Activated T-cell treated with anti-CD3 and anti-CD28 coated beads, Interleukin-2, amount 50 U/mL, for 72 hours (primary cell): ENCODE measurements at places on chromosomes 4 and X. TPM values are rescaled to one million over a fixed set of nuclear protein-coding genes. Genes with fewer than 3 reads are reported as not detected.

PPEF1 gene
- 0.97 TPM for total RNA-seq

ALPK1 gene
- total RNA-seq: 64.7 TPM

STBD1 gene
- not detected for total RNA-seq

GYG2 gene
- total RNA-seq: not detected

ERAS gene
- not detected for total RNA-seq

- H3K4me1 ChIP-seq: no peaks in the 10 kb centered on the region
- no peak for DNase-seq
- H3K27me3 ChIP-seq: peaks cover 27% of the 10 kb centered on the region
- no peak overlapping the region for H3K4me3 ChIP-seq
- H3K27ac ChIP-seq: no peak overlapping the region
Measured at GRCh38 chrX:119186763-119187162, 49.3 kb upstream of the PGRMC1 start.

- no peaks in the 10 kb centered on the region for H3K36me3 ChIP-seq
- no peaks in the 10 kb centered on the region for H3K27me3 ChIP-seq
- DNase-seq: no peak
Measured at GRCh38 chr4:57331959-57332358, 221.8 kb upstream of the IGFBP7 start.

GRCh38 chrX:46587753-46588171 is 14.2 kb downstream of the CHST7 start:
- peaks cover 35% of the 10 kb centered on the region for H3K4me1 ChIP-seq
- H3K27ac ChIP-seq: peak overlapping the region; percentile 85
- no peak for DNase-seq
- H3K4me3 ChIP-seq: peak overlapping the region; percentile 71

GRCh38 chrX:129640737-129641136 is 14.0 kb downstream of the APLN start:
- H3K27me3 ChIP-seq: peaks cover 40% of the 10 kb centered on the region
- H3K4me1 ChIP-seq: peaks cover 11% of the 10 kb centered on the region
- no peak for DNase-seq
- no peak overlapping the region for H3K4me3 ChIP-seq
- no peak overlapping the region for H3K27ac ChIP-seq

GRCh38 chr4:15907430-15907829 is 31.1 kb downstream of the FGFBP1 start:
- H3K27ac ChIP-seq: no peak overlapping the region
- no peaks in the 10 kb centered on the region for H3K36me3 ChIP-seq
- H3K27me3 ChIP-seq: peaks cover 36% of the 10 kb centered on the region
- no peak overlapping the region for H3K4me3 ChIP-seq

DNA sequence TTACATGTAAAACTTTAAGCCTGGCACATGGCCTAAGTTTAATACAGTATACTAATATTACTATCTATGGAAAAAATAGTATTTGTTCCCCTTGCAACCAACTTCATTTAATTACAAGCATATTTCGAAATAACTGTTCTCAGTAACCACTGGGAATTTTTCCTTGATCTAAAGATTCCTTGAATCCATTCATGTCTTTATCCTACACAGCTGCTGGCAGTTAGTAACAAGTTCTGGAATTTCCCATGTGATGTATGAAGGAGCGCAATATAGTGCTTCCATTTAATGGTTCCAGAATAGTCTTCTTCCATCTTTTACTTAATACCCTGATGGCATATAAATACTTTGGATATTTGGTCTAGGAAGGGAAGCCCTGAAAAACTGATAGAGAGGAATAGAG is 136.5 kb downstream of the AASDH start:
- no peak overlapping the region for H3K4me3 ChIP-seq
- no peaks in the 10 kb centered on the region for H3K36me3 ChIP-seq
- H3K4me1 ChIP-seq: no peaks in the 10 kb centered on the region
- H3K27ac ChIP-seq: no peak overlapping the region
- DNase-seq: no peak

DNA sequence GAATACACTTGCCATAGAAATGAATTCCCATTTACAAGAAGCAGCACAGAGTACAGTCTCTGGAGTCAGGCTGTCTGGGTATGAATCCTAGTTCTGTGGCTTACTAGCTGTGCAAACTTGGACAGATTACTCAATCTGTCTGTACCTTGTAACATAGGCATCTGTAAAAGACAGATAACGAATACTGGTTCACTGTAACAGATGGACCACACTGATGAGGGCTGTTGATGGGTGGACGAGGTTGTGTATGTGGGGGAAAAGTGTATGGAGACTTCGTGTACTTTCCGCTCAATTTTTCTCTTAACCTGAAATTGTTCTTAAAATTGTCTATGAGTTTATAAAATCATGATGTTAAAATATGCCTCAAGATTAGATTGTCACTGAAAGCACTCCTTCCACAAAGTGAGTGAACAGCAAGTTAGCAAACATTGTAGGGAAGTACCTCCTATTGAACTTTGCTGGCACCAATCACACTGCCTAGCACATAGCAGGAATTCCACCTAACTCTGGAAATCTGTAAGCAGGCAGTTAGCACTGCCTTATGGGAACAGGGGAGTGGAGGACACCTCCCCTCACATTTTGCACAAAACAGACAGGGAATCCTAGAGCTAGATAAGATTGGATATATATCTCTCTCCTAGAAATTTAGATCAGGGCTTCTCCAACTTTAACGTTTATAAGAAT is 6.5 kb upstream of the EXOSC9 start:
- H3K4me3 ChIP-seq: no peak overlapping the region
- H3K27ac ChIP-seq: no peak overlapping the region
- H3K27me3 ChIP-seq: peaks cover 10% of the 10 kb centered on the region
- peaks cover 28% of the 10 kb centered on the region for H3K4me1 ChIP-seq
- DNase-seq: no peak

- no peaks in the 10 kb centered on the region for H3K36me3 ChIP-seq
- no peaks in the 10 kb centered on the region for H3K4me1 ChIP-seq
- DNase-seq: no peak
- no peak overlapping the region for H3K27ac ChIP-seq
Measured at GRCh38 chr4:128220286-128221235, 67.1 kb downstream of the PGRMC2 start.

DNA sequence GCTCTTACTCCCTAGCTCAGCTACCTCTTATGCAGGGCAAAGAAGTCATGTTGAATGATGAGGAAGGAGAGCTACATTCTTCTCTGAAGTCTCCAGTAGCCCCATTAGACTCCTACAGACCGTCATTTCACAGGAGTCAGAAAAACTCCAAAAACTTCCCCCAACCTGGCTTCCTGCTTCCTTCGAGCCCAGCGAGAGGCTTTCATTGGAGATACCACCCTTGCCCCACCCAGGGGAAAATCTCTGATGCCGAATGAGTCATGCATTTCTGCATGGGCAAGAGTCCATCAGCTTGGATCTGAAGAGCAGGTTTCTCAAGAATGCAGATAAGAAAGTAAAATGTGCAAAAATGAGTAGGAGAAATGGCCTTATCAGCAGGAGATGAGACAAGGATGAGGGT is 53.0 kb downstream of the ARSF start:
- no peaks in the 10 kb centered on the region for H3K4me1 ChIP-seq
- H3K4me3 ChIP-seq: no peak overlapping the region
- H3K27ac ChIP-seq: no peak overlapping the region
- no peak for DNase-seq
- no peaks in the 10 kb centered on the region for H3K27me3 ChIP-seq

DNA sequence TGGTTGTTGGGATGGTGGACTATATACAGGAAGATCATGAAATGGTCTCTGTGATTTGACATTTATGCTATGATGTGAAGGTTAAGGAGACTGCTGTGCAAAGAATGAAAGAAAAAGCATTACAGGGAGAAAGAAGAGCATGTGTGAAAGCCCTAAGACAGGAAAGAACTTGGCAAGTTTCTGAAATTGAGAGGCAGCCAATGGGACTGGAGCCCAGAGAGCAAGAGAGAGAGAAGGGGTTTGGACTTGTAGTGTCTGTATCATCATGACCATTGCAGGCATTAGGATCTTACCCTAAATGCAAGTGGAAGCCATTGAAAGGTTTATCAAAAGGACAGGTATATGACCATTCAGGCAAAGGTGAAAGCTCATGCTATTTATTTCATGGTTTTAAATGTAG is 147.1 kb downstream of the NAA11 start:
- H3K36me3 ChIP-seq: no peaks in the 10 kb centered on the region
- H3K4me3 ChIP-seq: no peak overlapping the region
- no peaks in the 10 kb centered on the region for H3K27me3 ChIP-seq
- H3K4me1 ChIP-seq: no peaks in the 10 kb centered on the region
- no peak overlapping the region for H3K27ac ChIP-seq

GRCh38 chr4:55161739-55162138 is 36.3 kb upstream of the KDR start:
- no peaks in the 10 kb centered on the region for H3K4me1 ChIP-seq
- H3K27ac ChIP-seq: no peak overlapping the region
- no peaks in the 10 kb centered on the region for H3K36me3 ChIP-seq
- no peak for DNase-seq
- H3K4me3 ChIP-seq: no peak overlapping the region

DNA sequence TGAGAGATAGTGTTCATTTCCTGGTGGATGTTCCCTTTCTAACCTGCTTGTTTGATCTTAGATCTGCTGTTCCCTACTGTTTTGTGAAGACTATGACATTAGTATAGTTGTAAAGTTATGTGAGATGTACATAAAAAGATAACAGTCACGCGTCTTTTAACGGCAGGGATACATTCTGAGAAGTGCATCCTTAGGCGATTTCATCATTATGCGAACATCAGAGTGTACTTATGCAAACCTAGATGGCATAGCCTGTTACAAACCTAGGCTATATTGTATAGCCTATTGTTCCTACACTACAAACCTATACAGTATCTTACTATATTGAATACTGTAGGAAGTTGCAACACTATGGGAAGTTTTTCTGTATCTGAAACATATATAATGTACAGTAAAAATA is 50.4 kb downstream of the MCUB start:
- peaks cover 7% of the 10 kb centered on the region for H3K36me3 ChIP-seq
- H3K27ac ChIP-seq: no peak overlapping the region
- no peak for DNase-seq

GRCh38 chr4:124902001-124902515 is 189.5 kb upstream of the ANKRD50 start:
- no peak overlapping the region for H3K27ac ChIP-seq
- no peak for DNase-seq
- no peaks in the 10 kb centered on the region for H3K4me1 ChIP-seq

DNA sequence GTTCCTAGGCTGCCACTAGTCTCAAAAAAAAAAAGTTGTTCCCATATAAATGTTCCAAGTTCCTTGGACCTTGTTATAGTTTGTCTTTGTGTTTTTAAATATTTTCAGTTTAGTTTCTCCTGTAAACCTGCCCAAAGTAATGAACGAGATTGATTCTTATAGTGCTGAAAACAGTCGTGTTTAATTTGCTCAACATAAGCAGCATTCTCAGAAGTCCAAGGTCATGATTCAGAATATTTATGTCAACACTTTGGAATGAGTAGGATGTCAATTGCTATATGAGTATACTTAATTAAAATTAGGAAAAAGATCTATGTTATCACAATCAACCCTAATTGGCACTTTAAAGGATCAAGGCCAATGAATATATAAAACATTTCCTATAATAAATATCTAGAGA is 510.9 kb downstream of the PPP4R3C start:
- peaks cover 10% of the 10 kb centered on the region for H3K27me3 ChIP-seq
- H3K4me1 ChIP-seq: no peaks in the 10 kb centered on the region
- no peaks in the 10 kb centered on the region for H3K36me3 ChIP-seq
- H3K4me3 ChIP-seq: no peak overlapping the region
- H3K27ac ChIP-seq: no peak overlapping the region
- no peak for DNase-seq
